Islet precursor cell (in vitro differentiated cells): ENCODE measurements at places on chromosomes 16 and 17.

GRCh38 chr16:17166095-17166494 is 304.7 kb downstream of the XYLT1 start:
- no peak for DNase-seq

DNA sequence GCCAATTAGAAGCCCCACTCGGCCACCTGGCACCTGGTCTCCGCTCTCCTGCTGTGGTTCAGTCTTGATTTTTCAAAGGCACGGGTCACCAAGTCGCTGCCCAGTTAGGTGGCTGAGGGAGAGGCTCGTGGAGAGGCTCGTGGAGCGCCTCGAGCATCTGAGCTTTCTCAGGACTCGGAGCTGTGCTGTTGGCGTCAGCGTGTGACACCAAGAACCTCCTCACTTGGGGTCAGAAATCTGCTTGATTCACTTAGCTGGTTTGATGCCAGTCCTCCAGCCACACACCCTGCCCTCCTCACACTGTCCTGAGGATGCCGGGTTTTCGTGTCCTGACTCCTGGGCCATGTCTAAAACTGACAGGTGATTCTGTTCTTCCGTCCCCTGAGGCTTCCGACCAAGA is 82.6 kb downstream of the SOCS1 start:
- DNase-seq = no peak

GRCh38 chr16:70484867-70485266 is 30.5 kb downstream of the FCSK start:
- no peak for DNase-seq

DNA sequence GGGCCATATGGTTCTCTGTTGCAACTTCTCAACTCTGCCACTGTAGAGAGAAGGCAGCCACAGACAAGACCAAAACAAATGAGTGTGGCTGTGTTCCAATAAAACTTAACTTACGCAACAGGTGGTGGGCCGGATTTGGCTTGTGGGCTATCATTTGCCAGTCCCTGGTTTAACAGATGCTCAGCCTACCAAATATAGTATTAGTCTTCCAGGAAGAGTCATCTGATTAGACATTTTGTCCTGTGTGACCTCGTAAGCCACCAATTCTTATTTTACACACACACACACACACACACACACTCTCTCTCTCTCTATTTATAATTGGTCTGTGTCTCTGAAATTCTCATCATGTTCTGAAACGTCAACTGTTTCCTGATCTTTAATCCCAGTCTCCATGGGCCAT is 245.9 kb downstream of the XYLT1 start:
- DNase-seq = no peak

- no peak for DNase-seq
These were observed 28.6 kb downstream of the TRIM25 start for GRCh38 chr17:56885312-56885657.

DNA sequence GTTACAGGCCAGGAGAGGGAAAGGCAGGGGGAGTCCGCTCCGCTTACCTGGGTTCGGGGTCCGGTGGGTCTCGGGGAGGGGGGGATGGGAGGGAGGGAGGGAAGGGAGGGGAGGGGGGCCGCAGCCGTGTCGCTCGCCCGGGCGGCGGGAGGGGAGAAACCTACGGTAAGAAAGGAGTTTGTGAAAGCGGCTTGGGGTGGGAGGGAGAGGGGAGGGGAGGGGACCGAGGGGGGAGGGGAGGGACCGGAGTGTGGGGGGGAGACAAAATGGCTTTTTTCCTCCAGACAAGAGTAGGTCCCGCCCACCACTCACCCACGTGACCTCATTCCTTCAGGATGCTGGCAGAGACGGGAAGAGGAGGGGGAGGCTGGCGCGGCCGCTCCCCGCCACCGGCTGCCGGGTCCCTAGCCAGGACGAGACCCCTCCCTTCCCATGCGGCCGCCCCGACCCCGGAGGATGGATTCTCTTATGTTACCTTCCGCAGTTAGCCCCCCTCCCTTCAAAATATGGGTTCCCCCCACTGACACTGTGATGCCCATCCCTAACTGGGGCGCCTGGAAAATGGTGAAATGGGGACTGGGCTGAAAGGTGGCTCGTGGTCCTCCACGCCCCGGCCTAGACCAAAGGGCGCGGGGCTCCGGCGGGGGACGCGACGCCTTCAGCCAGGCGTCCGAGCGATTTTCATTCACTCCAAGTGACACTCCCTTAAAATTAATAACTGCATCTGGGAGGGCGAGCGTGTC is at the start of gene PCGF2:
TSS of gene PCGF2 (minus strand) at position 188 of the 743 bp plus-strand sequence. CDS start 7,934 bp downstream, outside the sequence.
- peak; percentile 98 for DNase-seq

DNA sequence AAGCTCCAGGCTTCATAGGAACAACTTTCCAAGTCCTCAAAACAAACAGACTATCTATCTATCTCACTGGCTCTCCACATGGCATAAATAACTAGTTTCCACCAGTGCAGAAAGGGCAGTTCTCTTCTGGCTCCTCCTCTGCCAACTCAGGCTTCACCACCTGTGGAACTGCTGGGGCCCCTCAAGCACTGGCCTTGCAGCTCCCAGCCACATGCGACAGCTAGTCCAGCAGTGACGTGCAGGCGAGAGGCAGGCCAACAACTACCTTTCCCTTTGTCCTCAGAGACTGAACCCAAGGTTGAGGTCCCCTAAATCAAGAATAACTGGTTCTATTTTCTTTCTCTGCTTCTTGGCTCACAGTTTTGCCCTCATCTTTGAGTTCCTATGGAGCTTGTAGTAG is 137.6 kb downstream of the AATF start:
- no peak for DNase-seq

DNA sequence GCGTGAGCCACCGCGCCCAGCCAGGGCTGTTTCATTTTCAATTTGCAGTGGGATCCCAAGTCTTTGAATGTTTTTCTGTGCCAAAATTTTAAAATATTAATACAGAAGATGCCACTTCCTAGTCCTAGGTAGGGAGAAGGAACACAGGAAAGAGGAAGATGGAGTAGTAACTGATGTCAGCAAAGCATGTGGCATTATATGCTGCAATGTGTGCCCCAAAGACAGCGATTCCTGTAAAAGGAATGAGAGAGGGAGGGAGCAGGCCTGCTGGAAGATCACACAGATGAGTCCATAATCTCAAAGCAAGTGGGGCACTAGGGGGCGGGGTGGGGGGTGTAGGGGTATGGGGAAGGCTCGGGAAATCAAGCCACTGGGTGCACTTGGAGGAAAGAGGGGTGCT is 23.4 kb upstream of the SSTR2 start:
- DNase-seq = no peak

DNA sequence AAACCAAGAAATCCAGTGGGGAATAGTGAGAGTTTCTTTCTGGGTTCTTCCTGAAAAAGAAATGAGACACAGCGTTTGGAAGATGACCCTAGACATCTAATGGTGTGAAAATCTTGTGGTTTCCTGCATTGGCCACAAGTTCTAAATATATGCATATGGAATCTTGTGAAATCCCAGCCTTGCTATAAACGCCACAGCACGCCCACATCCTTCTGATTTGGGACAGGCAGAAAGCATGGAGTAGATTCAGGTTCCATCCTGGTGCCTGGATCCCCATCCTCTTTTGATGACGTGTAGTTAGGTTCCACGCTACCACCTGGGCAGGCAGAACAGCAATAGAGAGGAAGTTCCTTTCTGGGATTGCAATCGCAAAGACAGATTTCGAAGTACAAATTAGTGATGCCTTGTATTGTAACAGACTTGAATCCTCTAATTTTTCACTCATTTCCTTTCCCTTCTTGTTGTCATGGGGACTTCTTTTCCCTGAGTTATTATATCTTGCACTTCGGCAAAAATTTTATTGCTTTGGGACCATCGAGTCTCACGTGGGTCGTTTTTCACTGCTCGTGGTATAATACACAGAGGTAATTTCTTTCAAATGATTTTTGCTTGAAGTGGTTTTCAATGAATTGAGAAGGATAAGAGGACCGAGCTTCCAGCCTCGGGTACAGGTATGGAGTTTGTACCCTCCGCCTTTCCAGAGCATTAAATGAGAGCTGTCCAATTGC is 37.6 kb downstream of the HS3ST4 start:
- DNase-seq = no peak

DNA sequence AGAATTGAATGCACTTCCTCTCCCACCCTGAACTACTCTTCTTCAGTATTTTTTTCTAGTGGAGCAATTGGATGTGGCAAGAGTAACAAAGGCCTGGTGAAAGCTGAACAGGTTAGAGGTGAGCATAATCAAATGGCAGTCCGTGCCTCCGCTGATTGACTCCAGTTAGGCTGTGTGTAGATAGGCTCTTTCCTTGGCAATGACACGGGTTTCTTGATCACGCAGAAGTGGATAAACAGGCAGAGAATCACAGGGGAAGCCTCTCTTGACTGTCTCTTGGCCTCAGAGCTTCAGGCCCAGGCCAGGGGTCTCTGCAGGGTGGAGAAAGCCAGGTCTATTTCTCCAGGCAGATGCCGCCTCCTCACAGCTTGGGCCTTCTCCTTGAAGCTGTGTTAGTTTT is 4.2 kb downstream of the CD300LB start:
- peak; percentile 45 for DNase-seq

- DNase-seq = no peak
These were observed 5.4 kb downstream of the GID4 start for GRCh38 chr17:18044609-18045008.

- no peak for DNase-seq
These were observed 701 bp upstream of the MRC2 start for GRCh38 chr17:62626719-62627218.

GRCh38 chr16:58425756-58426494 is 33.7 kb downstream of the GINS3 start:
- DNase-seq = no peak

- no peak for DNase-seq
These were observed 101.4 kb downstream of the RMI2 start for GRCh38 chr16:11446566-11447119.

DNA sequence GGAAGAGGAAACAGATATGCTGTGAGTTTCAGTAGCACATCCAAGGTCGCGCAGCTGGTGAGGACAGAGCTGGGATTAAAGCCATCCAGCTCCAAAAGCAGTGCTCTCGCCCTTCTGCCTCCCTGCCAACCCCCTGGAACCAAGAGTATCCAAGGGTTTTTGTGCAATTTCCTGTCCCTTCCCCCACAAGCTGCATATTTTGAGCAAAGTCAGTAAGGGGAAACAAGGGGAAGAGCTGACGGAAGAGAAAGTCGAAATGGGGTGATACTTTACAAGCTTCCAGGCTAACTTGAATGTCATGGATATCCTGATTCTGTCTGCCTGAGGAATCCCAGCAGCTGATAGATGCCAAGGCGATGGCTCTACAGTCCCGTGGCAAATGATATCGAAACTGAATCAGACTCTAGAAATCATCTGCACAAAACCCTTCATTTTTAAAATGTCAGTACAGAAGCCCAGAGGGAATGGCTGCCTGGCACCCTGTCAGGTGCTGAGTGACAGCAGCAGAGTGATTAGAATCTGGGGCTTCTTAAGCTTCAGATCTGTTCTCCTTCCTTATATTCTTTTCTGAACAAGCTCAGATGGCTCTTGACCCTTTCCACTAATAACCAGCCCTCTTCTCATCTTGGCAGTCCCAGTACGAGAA is 42.9 kb upstream of the TEKT3 start:
- DNase-seq = no peak

GRCh38 chr16:53985861-53986260 is 281.9 kb downstream of the FTO start:
- no peak for DNase-seq

DNA sequence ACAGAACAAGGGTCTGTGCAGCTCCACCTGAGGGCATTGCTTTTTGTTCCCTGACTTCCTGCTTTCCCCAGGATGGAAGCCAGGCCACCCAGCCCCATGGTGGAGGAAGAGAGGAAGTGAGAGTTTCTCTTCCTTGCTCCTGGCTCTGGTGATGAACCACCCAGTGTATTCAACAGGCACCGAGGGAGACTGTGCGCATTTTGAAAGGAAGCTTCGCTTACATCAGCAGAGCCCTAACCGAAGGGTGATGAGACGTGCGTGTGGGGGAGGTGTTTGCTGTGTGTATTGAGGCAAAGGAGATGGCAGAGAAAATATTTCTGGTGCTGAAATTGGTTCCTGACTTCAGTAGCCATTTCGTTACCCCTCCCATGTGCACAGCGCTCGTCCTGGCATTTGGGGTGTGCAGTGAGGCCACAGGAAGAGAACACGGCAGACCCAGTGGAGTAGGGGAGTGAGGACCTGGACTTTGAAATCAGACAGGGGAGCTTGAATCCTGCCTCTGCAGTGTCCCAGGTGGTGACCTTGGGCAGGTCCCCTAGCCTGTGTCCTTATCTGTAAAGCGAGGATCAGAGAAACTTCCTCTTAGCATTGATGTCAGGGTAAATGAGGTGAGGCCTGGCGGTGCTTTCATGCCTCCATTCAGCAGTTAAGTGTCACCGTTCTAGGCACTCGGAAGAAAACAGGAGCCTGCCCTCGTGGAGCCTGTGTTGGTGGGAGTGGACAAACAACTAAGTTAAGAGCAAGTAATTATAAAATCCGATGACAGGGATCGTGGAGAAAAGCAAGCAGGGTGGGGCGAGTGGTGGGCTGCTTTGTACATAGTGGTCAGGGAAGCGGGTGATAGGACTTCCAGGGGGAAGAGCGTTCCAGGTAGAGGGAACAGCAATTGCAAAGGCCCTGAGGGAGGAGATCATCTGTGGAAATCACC is 7.4 kb downstream of the CMIP start:
- no peak for DNase-seq

DNA sequence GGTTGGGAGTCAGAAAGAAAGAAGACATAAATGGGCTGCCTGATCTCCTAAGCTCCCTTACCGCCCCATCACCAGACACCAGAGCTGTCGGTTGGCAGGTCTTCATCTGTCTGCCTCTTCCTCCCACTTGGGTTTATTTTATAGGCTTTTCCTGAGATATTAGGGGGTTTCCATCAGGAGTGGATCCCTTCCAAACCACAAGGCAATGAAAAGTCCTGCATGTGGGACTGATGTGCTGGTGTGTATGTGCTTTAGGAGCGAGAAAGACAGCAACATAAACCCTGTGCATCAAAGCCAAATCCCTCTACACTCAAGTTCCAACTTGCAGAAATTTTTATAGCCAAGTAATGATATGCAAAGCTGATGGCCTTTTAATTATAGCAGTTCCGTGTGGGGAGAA is 389.5 kb downstream of the SLC39A11 start:
- no peak for DNase-seq

DNA sequence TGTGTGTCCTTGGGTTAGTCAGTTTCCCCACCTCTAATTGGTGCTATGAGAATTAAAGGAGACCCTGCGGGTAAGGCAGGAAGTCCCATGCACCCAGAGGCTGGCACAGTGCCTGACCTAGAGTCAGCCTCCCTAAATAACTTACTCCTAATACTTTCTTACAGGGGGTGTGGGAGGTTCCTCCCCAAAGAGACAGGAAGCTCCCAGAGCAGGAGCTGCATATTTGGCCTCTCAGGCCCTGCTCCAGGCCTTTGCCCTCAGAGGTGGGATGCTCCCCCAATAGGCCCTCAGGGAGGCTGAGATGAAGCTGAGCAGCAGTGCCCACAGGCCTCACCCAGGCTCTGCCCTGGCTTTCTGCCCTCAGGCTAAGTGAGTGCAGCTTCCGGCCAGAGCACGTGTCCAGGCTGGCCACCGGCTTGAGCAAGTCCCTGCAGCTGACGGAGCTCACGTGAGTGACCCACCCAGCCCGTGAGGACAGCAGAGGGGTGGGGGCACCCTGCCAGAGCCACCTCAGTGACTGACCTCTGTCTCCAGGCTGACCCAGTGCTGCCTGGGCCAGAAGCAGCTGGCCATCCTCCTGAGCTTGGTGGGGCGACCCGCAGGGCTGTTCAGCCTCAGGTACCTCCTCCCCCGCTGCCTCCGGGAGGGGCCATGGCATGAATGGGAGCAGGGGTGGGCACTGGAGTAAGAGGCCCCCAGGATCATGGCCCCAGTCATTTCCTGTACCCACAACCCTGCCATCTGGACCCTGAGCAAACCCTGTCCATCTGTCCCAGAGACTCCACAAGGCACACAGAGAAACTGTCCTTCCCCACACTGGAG is 31.1 kb upstream of the CPNE2 start:
- DNase-seq = peak; percentile 74
